ENCODE measurements at places on chromosomes 12 and 14.

DNA sequence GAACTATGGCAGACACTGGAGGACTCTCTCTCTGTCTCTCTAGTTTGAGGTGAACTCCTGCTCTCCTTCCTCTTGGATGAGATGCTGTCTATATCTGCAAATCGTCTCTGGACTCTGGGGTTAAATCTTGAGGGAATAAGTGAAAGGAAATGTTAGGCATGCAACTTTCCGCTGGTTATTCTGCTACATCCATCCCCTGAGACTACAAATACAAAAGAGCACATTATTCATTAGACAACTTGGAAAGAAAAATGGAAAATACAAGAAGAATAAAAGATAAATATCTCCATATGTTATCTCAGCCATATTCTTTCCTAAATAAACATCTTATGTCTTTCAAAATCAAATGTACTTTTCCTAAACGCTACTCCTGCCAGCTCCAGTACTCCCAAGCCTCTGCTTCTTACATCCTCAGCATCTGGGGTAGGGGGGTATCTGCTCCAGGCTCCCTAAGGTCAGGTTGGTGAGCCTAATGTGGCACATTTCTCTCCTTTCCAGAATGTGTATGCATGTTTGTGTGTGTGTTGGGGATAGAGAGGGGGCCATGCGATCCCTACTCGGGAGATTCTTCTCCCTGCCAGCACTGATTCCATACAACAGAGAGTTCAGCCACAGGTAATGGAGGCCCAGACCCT lies 102.9 kb upstream of the FSCB start:
- no peak for DNase-seq

- DNase-seq: no peak
These were observed 105.4 kb downstream of the APAF1 start for GRCh38 chr12:98750511-98750910.

- DNase-seq: no peak
These were observed 3.3 kb upstream of the FRS2 start for GRCh38 chr12:69466867-69467266.

DNA sequence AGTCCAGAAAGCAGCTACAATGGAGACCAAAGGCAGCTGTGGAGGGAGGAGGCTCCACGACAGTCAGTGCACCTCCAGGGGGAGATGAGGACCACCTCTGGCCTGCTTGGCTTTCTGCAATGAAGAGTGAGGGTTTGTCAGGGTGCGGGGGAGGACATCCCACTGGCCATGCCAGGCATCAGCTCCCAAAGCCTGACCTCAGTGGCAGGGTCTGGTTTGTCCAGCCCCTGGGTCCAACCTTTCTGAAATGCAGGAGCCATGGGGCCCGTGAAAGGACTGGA lies 35.2 kb downstream of the SLC6A12 start:
- DNase-seq: no peak

Measured in CD8-positive, alpha-beta T cell (primary cell).